Activated CD8-positive, alpha-beta memory T cell treated with anti-CD3 and anti-CD28 coated beads, Interleukin-2, amount 10 ng/mL, durations not matched to agents 7 days and 5 days (primary cell): ENCODE measurements at places on chromosomes 5 and 9.

- no peaks in the 10 kb centered on the region for H3K36me3 ChIP-seq
- no peak for DNase-seq
- H3K27me3 ChIP-seq = peaks cover 28% of the 10 kb centered on the region
Observed at GRCh38 chr9:98410185-98410697, 154.8 kb upstream of the TBC1D2 start.

DNA sequence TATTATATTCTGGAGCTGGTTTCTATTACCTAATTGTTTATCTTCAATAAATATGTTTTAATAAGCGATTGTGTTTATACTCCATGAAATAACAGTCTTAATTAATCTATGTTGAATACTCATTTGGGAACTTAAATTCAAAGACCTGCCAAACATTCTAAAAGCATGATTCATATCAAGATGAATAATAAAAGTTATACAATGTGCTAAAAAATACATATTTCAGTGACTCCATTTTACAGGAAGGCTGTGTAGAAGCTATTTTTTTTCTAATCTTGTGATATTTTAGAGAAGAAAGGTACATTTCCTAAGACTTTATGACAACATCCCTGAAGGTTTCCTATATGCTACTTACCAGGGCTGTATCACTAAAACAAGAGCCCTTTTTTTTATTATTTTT, 417.9 kb downstream of the NFIB start:
- no peaks in the 10 kb centered on the region for H3K27me3 ChIP-seq
- DNase-seq = no peak
- H3K4me3 ChIP-seq = no peak overlapping the region

GRCh38 chr9:114006155-114006550, 71.9 kb downstream of the AMBP start:
- H3K36me3 ChIP-seq = no peaks in the 10 kb centered on the region
- no peak overlapping the region for H3K27ac ChIP-seq
- H3K4me3 ChIP-seq = no peak overlapping the region
- no peaks in the 10 kb centered on the region for H3K4me1 ChIP-seq
- DNase-seq = peak; percentile 29
- H3K27me3 ChIP-seq = no peaks in the 10 kb centered on the region

GRCh38 chr5:157558681-157559080, 16.9 kb downstream of the ADAM19 start:
- H3K27ac ChIP-seq = no peak overlapping the region
- no peak for DNase-seq
- peaks cover 88% of the 10 kb centered on the region for H3K36me3 ChIP-seq
- peaks cover 86% of the 10 kb centered on the region for H3K4me1 ChIP-seq
- no peaks in the 10 kb centered on the region for H3K27me3 ChIP-seq

GRCh38 chr5:163578652-163579051, 73.2 kb downstream of the MAT2B start:
- DNase-seq = no peak
- H3K4me1 ChIP-seq = no peaks in the 10 kb centered on the region
- H3K27me3 ChIP-seq = peaks cover 4% of the 10 kb centered on the region
- H3K27ac ChIP-seq = no peak overlapping the region
